ENCODE measurements at places on chromosomes 3 and 15. TPM values are rescaled to one million over a fixed set of nuclear protein-coding genes. Genes with fewer than 3 reads are reported as not detected.
A peak's percentile ranks its signal among the peaks of the same experiment; 100 is the strongest.

GRCh38 chr3:181629711-181630110, 82.0 kb upstream of the SOX2 start:
- H3K27me3 ChIP-seq: no peaks in the 10 kb centered on the region
- no peak overlapping the region for H3K4me3 ChIP-seq
- no peaks in the 10 kb centered on the region for H3K36me3 ChIP-seq
- DNase-seq: no peak

Gene GREM1
- not detected for total RNA-seq

GRCh38 chr3:185272033-185272432, 18.2 kb upstream of the EHHADH start:
- peaks cover 16% of the 10 kb centered on the region for H3K4me1 ChIP-seq
- no peak for DNase-seq
- peaks cover 8% of the 10 kb centered on the region for H3K27me3 ChIP-seq

DNA sequence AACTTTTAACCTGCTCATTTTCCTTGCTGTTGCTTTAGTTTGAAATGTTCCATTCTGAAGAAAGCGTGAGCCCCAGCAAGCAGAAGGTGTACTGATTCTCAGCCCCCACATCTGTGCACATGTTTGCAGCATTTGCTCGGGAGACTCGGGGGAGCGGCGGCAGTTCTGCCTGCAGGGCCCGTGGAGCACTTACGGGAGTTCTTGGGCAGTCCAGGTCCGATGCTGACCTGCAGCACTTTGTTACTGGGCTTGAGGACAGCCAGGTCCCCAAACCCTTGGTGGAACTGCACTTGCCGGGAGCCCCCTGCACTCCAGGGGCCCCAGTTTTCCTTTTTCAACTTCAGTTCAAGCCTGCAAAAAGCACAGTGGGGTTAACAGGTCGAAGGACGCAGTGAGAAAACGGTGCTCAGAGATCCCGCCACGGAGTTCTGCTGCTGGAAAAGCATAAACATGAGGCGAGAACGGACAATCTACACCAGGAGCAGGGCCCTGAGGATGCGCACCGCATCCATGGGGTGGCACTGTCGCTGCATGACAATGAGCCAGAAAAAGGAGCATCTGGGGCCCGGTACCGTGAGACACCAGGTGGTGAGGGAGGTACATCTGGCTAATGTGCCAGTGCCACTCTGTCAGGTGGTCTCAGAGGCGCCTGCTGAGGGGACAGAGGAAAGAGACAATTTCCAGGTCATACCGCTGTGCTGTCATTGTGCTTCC, 45.6 kb upstream of the LDHAL6B start:
- H3K36me3 ChIP-seq: peaks cover 88% of the 10 kb centered on the region
- no peaks in the 10 kb centered on the region for H3K27me3 ChIP-seq
- H3K4me1 ChIP-seq: no peaks in the 10 kb centered on the region
- no peak overlapping the region for H3K4me3 ChIP-seq
- no peak overlapping the region for H3K27ac ChIP-seq
- peak; percentile 36 for DNase-seq

DNA sequence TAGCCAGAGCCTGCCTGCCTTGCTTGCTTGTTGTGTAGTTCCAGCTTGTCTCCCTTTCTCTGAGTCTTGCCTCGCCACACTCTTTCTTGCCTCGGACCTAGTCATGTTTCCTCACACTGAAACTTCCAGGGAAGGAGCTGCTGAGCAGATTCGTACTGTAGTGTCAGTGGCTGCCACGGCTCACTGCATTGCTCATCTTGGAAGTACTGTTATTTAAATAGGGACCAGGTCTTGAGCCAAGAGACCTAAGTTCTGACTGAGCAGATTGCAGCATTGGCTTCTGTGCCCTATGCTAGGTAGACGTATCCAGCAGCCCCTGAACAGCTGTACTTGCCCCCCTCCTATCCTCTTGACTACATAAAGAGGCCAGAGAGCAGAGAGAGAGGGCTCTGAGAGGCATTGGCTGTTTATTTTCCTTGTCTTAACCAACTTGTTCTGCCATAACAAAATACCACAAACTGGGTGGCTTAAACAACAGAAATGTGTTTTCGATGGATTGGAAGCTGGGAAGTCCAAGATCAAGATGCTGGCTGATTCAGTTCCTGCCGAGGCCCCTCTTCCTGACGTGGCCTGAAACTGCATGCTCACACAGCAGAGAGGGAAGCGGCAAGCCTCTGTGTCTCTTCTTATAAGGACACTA, 5.8 kb upstream of the RARRES1 start:
- H3K36me3 ChIP-seq: peaks cover 52% of the 10 kb centered on the region
- H3K27ac ChIP-seq: no peak overlapping the region
- no peak overlapping the region for H3K4me3 ChIP-seq
- no peaks in the 10 kb centered on the region for H3K27me3 ChIP-seq
- peaks cover 21% of the 10 kb centered on the region for H3K4me1 ChIP-seq

DNA sequence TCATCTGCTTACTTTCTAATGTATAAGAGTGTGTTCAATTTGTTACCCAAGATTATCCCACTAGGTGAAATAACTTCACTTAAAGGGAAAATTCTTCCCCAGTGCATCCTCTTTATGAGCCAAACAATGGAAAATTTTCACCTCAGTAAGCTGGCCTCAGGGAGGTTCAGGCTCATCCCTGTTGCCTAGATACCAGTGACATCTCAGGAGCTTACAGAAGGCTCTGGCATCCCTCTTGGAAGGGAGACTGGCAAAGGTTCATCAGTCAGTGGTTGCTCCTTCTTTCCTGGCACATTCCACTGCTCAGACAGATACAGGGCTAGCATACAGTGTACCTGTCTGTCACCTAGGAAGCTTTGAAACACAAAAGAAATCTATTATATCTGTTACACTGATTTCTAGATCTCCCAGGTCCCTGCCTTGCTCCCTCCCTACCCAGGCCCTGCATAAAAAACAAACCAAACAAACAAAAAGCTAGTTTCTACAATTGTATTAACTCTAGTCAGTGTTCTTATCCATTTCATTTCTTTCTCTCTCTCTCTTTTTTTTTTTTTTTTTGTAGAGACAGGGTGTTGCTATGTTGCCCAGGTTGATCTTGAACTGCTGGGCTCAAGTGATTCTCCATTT, 1.7 kb downstream of the IP6K2 start:
- H3K27me3 ChIP-seq: no peaks in the 10 kb centered on the region
- no peak for DNase-seq
- peaks cover 18% of the 10 kb centered on the region for H3K4me1 ChIP-seq
- peak overlapping the region; percentile 96 for H3K27ac ChIP-seq

GRCh38 chr3:9399337-9399703, 1.9 kb downstream of the SETD5 start:
- H3K27ac ChIP-seq: peak overlapping the region; percentile 92
- H3K36me3 ChIP-seq: peaks cover 69% of the 10 kb centered on the region
- H3K27me3 ChIP-seq: no peaks in the 10 kb centered on the region
- DNase-seq: no peak
- H3K4me1 ChIP-seq: peaks cover 29% of the 10 kb centered on the region

DNA sequence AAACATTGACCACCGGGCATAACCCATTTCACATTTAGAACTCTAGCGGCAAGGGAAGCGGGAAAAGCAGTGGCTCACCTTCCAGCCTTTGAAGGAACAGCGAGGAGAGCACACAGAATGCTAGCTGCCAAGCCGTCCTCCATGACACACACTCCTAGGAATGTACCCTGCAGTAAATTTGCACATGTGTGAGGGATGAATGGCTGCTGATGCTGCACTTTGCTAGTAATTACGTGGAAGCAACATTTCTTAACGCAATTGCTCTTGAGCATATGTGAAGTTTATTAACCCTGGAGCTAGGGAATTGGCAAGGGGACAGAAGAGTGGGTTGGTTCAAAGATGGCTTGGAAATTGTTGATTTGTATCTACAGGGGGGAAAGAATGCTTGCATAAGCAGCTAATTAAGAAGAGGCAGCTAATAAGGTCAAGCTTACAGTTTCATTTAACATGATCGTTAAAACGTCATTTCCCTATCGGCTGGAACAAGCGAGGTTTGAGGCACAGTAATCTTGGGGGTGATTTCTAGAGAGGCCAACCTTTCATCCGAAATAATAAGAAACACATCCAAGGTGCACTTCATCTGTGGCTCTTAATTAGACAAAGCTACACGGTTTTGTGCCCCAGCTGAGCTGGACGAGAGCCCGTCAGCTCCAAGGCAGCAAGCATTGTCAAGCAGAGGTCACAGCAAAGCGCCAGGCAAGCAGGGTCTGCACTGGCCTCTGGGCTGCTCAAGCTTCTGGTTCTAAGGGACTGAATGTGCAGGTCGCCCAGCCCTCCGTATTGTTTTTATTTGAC, 123.4 kb downstream of the CHSY1 start:
- DNase-seq: no peak
- peaks cover 11% of the 10 kb centered on the region for H3K4me1 ChIP-seq
- no peak overlapping the region for H3K4me3 ChIP-seq
- H3K27me3 ChIP-seq: no peaks in the 10 kb centered on the region
- no peak overlapping the region for H3K27ac ChIP-seq

DNA sequence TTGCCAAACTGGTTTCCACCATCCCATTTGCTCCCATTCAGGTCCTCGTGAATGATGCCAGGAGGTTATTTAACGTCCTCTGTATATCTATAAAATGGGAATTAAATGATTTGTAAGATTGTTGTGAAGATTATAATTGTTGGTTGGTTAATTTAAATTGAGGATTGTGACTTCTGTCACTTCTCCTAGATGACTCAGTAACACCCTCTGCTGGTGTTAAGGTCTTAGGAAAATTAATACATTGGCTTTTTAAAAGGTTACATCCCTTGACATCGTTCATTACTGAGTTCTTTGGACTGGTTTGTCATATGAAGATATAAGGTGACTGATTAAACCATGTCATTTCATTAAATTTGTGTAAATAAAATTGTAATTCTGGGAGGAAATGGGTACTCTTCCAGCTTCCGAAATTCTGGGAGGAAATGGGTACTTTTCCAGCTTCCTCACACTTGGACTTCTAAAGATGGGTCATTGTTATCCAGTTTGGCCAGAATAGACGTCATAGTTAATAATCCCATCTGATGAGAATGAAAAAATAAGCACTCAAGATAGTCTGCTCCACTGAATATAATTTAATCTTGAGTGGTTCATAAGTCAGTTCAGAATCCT, 33.3 kb upstream of the PAQR5 start:
- no peak overlapping the region for H3K27ac ChIP-seq
- no peaks in the 10 kb centered on the region for H3K36me3 ChIP-seq
- no peak for DNase-seq
- no peak overlapping the region for H3K4me3 ChIP-seq
- H3K27me3 ChIP-seq: no peaks in the 10 kb centered on the region

Gene SLITRK3
- total RNA-seq: not detected

DNA sequence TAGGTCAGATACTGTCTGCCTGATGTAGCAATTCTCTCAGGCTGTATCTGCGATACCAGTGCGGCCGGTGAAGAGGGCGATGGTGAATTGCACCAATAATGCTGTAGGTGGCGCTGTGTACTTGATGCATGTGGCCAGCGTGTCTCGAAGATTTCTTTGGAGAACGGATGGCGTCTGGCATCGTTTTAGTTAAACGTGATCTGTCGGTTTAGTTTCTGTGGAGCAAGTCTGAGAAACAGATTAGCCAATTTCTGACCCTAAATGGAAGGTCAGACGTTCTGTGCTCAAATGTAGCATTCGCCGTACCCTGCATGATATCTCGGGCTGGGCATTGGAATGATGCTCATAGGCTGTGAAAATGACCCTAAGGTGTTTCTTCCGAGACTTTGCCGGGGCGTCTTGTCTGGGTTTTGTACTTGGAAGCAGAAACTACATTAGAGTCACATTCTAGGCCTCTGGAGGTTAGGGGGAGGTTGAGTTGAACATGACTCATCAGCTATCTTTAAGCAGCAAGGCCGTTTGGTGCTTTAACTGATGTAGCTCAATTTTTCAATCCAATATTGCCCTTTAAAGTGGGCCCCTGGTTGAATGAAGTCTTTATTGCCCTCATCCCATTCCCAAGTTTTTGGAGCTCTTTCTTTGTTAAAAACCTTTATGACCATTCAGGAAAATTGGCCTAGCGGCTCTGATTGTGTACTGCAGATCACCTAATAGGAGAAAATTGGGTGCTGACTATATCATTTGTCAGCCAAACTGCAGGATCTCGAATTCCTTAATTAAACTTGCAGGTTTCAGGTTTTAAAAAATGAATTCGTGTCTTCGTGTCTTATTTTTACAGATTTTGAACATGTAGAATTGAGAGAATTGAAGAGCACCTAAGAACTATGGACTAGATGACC, 80.0 kb downstream of the SQOR start:
- H3K27ac ChIP-seq: no peak overlapping the region
- H3K4me1 ChIP-seq: no peaks in the 10 kb centered on the region
- peak; percentile 67 for DNase-seq
- H3K27me3 ChIP-seq: peaks cover 34% of the 10 kb centered on the region
- H3K36me3 ChIP-seq: no peaks in the 10 kb centered on the region
- H3K4me3 ChIP-seq: peak overlapping the region; percentile 17

Gene THAP10
- 13.7 TPM for total RNA-seq

DNA sequence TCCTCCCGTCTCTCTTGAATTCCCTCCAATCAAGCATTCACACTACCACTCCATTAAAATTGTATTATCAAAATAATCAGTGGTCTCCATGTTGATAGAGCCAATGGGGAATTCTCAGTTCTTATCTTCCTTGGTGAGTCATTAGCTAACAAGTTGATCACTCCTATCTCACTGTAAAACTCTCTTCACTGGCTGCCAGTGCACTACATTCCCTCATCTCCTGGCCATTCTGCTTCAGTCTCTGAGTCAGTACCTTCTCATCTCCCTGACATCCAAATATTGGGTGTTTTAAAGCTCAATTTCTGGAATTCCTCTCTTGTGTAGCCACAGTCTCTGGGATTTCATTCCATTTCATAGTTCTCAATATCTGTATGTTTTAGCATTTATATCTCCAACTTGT, 175.2 kb downstream of the ALDH1A2 start:
- H3K36me3 ChIP-seq: no peaks in the 10 kb centered on the region
- H3K4me1 ChIP-seq: no peaks in the 10 kb centered on the region
- no peak overlapping the region for H3K4me3 ChIP-seq
- H3K27ac ChIP-seq: no peak overlapping the region

Gene LYZL4
- total RNA-seq: not detected

- no peak overlapping the region for H3K4me3 ChIP-seq
- H3K36me3 ChIP-seq: no peaks in the 10 kb centered on the region
- peaks cover 44% of the 10 kb centered on the region for H3K4me1 ChIP-seq
- no peaks in the 10 kb centered on the region for H3K27me3 ChIP-seq
- H3K27ac ChIP-seq: no peak overlapping the region
Measured at GRCh38 chr3:171895900-171896299, 52.8 kb downstream of the TMEM212 start.

DNA sequence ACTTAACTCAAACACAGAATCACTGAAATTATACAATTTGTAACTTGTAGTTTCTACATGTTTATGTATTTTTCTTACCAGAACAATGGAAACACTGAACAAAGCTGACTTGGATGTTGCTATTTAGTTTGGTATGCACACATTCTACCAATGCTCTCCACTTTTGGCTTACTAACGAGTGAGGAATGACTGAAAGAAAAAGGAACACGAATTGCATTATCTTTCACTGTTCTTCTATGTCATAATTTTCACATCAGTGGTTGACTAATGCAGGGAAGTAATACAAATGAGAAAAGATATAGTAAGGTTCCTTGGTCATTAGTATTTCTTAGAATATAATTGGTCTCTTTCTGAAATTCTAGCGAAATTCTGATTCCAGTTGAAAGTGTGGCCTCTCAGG, 9.8 kb upstream of the CNTN3 start:
- H3K27me3 ChIP-seq: no peaks in the 10 kb centered on the region
- H3K27ac ChIP-seq: no peak overlapping the region
- no peaks in the 10 kb centered on the region for H3K36me3 ChIP-seq
- no peaks in the 10 kb centered on the region for H3K4me1 ChIP-seq
- DNase-seq: no peak

Data from Calu3 (cell line).